ENCODE measurements at places on chromosomes 3 and 15. TPM values are rescaled to one million over a fixed set of nuclear protein-coding genes. Genes with fewer than 3 reads are reported as not detected.

The P2RY12 gene
- 0.78 TPM for polyA plus RNA-seq

GRCh38 chr3:129504471-129505100 is 23.9 kb upstream of the RHO start:
- DNase-seq: no peak

DNA sequence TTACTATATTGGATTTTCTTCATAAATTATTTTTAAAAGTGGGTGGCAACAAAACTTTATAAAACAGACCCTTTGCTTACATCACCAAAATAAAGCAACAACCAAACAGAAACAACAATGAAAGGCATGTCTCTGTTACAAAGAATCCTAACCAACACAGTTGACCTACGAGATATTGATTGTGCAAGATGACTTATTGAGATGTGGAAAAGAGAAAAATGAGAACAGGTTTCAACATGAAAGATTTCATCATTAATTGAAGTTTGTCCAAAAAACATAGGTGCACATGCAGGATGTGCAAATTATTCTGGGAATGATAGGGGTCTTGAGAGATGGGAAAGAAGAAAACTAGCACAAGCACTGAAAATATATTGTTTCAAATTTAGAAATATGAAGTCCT is 9.0 kb downstream of the GMNC start:
- no peak for DNase-seq

DNA sequence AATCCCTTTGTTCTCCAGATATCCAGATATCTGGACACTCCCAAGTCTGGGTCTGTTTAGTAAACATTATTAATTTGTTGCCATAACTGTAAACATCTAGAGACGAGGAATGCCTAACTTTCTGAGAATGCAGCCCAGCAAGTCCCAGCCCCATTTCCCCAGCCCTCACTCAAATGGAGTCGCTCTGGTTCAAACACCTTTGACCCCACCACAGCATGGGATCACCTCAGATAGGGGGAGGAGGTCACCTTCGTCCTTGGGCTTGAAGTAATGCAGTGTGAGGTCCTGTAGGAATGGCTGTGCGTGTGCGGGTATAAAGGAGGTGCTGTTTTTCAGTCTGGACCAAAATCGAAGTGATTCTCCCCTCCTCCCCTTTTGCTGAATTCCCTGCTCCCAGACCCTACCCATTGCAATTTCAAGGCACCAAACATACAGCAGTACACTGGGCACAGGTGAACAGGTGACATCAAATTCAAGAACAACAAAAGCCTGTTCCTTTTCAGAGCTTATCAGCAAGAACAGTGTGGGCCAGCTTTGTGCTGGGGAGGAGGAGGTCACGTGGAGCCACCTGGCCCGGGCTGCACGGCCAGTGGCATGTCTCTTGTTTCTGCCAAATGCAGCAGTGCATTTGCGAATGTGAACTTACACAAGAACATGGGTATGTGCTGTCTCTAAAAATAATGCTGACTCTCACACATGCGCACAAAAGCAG is 57.5 kb upstream of the TRPM1 start:
- no peak for DNase-seq

DNA sequence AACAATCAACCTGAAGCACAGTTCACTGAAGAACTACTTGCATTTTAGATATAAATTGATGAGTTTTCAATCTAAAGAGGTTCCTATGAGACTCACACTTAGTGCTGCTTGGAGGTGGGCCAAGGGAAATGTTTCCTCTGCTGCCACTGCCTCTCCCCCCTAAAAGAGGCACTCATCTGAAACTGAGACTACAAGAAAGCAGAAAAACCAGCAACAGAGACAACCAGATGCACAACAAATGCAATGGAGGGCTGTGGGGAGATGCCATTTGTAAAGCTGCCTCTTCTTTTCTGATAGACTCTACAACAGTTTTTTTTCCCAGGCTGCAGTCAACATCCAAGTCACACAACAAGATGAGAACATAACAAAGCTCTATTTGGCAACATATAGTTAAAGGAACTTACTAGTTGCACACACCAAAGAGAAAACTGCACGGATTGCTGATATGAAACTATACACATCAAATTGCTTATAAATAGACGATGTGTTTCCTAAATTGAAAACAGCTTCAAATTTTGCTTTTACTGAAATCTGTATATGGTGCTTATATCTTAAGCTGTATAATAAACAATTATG is 11.0 kb downstream of the TSPAN3 start:
- DNase-seq: no peak

DNA sequence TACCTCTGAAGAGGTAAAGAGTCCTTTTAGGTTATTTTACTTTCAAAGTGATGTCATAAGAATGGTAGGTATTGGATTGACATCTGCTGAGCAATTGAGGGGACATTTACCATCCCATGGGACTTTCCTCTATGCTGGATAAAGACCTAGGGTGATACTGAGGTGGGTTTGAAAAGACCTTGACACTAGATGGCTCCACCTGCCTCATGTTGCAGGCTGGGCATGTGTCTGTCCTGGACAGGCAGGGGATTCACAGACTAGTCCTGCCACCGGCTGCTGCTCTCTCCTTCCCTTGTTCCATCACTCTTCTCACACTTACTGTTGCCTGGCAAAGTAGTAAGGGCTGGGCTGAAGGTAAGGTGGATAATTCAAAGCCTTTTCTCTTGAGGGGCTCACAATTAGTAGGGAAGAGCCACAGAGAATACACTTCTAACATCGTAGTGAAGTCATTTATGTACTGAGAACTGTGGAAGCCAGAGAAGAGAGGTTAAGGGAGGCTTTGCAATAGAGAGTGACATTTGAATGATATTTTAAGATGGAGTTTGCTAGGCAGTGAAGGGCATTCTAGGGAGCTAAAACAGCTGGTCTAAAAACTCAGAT is 27.7 kb downstream of the TRAK1 start:
- DNase-seq: no peak

The MB21D2 gene
- 14.0 TPM for polyA plus RNA-seq

- no peak for DNase-seq
These were observed 134.8 kb upstream of the MB21D2 start for GRCh38 chr3:193052354-193053045.

DNA sequence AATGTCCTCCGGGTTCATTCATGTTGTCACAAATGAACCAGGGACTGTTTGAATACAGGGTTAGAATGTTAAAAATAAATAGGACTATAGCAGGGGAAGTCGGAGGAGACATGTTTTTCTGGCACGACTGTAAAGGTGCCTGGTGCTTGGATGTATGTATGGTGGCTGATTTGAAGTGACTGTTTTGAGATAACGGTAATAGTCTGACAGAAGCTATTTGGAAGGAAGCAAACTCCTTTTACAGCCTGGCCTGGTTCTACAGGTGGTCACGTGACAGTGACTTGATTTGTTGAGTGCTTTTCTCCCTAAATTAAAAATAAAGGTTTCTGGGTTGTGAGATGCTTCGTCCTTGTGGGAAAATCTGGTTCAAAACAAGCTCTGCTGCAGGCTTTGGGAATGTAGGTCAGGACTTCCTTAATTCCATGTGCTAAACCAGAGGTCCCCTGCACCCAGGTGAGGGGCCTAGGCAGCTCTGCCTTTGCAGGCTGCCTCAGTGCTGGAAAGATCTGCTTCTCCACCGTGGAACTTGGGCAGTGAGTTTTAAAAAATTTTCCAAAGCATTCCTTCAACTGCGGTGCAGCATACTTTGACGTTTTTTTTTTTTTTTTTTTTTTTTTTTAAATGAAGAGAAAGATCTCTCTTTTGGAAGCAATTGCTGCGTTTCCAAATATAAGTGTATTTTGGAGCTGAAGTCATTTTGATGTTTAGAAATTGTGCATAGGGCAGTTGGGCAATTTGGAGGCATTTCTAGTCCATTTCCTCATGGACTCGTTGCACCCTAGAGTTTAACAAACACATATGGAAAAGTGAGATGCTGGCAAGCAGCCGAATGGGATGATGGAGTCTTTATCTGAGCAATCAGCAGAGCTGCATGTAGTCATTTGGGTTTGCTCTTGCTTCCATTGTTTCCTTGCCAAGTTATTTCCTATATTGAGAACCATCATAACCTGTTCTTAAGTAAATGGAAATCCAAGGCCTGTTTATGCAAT is 30.9 kb downstream of the ITPR1 start:
- no peak for DNase-seq

The GPR27 gene
- polyA plus RNA-seq: 10.2 TPM

DNA sequence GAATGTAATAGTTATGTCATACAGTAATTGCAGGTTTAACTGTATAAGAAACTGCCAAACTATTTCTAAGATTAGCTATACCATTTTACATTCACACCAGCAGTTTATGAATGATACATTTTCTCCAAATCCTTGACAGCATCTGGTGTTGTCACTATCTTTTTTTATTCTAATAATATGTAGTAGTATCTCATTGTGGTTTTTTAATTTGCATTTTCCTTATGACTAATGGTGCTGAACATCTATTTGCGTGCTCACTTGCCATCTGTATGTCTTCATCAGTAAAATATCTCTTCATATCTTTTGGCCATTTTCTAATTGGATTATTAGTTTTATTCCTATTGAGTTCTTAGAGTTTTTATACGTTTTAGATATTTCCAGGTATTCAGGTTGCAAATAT is 994.0 kb upstream of the SEMA6D start:
- DNase-seq: no peak

The SLMAP gene
- 43.9 TPM for polyA plus RNA-seq

- no peak for DNase-seq
These were observed 19.9 kb downstream of the MYO9A start for GRCh38 chr15:72098040-72098439.

GRCh38 chr3:131026321-131027151 is at the start of the genes ASTE1 and NEK11:
Gene ASTE1, minus strand, starts transcription at chr3:131026825. Its CDS starts 1,519 bp downstream, at chr3:131025306.
Gene NEK11, plus strand, starts transcription at chr3:131026877. Its CDS starts 2,832 bp downstream, at chr3:131029709.
- DNase-seq: peak; percentile 88

DNA sequence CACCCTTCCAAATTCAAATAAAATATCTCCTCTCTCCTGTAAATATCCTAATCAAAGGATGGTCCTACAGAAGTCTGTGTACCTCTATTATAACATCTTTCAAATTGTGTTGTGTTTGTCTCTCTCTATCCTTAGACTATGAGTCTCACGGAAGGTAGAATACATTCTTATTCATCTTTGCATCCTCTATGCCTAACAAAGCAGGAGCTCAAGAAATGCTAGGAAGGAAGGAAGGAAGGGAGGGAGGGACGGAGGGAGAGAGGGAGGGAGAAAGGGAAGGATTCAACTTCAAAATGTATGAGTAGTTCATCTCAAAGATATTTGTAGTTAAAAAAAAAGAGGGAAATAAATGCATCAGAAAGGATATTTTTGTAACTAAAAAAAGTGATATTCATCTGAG is 150.0 kb downstream of the RTP4 start:
- DNase-seq: no peak

DNA sequence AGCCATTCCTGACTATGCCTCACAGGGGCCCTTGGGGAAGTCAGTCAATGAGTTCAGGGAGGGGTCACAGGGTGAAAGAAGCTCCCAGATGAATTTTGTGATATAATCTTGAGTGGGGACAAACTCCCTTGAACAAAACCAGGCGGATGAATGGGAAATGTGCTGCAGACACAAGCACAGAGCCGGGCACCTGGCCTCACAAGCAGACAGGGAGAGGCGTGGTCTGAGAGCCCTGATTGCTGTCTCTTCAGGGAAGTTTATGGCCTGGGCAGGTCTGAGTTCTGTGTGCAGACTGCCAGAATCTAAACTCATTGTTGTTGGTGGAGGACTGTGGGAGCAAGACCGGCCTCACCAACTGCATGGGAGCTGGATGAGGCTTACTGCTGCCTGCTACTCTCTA is 591.8 kb downstream of the EPHA3 start:
- DNase-seq: no peak

GRCh38 chr3:86388820-86389219 is 602.1 kb downstream of the VGLL3 start:
- DNase-seq: no peak

DNA sequence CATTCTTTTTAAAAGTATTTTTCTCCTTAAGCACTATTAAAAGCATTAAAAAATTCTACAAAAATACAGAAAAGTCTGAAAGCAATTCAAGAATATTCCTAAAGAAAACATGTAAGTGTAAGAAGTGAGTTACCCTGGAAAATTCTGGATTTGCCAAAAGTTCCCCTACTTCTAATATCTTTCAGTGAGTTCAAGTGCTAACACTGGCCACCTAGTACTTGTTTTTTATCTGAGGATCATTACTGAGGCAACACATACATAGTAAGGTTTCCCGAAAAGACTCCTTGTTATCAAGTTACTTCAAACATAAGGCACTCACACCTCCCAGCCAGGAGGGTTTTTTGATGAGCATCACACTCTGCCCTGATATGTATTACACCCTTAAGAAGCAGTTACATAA is 158.4 kb downstream of the TIGIT start:
- no peak for DNase-seq

GRCh38 chr3:41681479-41681878 is 280.4 kb downstream of the ULK4 start:
- no peak for DNase-seq

The COMMD4 gene
- polyA plus RNA-seq: 112 TPM

The GNAT1 gene
- polyA plus RNA-seq: not detected

DNA sequence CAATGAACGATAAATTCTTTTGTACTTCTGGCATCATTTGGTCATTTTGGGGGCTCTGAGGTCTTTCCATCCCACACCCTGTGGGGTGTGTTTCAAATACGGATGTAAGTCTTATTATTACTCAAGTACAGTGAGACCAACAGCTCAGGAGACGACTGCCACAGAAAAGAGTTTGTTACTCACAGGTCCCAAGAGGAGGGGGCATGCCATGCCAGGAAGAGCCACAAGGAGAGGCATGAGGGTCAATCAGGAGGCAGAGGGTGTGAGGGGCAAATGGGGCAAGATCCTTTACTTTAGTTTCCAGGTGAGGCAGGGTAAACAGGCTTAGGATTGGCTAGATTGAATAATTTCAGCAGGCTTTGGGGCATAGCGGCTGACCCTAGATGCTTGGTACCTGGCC is 21.6 kb downstream of the TRH start:
- no peak for DNase-seq

DNA sequence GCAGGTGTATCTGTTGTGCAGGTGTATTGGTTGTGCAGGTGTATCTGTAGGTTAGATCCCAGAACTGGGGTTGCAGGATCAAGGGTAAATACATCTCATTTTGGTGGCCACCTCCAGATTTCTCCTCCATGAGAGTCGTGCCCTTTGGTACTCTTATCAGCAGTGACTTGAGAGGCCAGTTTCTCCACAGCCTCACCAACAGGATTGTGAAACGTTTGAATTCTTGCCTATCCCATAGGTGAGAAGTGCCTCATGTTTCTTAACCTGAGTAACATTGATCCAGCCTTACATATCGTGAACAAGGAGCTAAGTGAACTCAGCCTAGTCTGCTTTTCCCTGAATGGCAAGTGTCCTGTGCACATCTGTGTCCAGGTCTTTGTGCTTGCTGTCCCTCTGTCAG is 55.4 kb downstream of the CMTM8 start:
- no peak for DNase-seq

DNA sequence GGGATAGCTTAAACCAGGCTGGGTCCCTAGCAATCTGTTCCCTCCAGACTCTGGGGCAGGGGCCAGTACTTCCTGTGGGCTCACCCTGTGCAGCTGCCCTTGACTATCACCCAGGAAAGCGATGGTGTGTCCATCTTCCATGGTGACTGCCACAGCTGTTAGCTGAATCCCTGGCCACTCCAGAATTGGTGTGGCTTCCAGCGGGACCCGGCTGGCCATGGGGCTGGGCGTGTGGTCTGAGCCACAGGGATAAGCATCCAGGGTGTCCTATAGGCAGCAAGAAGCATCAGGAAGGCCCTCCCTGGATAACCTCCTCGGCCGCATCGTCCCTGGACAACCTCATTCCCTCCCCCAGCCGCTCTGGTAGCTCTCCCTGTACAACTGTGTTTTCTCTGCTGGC is 7.2 kb downstream of the PLXNB1 start:
- no peak for DNase-seq
